ENCODE measurements at places on chromosomes 7 and 10.

- DNase-seq, result peak; percentile 86
Observed at GRCh38 chr7:105677817-105678573, 96.7 kb upstream of the EFCAB10 start.

DNA sequence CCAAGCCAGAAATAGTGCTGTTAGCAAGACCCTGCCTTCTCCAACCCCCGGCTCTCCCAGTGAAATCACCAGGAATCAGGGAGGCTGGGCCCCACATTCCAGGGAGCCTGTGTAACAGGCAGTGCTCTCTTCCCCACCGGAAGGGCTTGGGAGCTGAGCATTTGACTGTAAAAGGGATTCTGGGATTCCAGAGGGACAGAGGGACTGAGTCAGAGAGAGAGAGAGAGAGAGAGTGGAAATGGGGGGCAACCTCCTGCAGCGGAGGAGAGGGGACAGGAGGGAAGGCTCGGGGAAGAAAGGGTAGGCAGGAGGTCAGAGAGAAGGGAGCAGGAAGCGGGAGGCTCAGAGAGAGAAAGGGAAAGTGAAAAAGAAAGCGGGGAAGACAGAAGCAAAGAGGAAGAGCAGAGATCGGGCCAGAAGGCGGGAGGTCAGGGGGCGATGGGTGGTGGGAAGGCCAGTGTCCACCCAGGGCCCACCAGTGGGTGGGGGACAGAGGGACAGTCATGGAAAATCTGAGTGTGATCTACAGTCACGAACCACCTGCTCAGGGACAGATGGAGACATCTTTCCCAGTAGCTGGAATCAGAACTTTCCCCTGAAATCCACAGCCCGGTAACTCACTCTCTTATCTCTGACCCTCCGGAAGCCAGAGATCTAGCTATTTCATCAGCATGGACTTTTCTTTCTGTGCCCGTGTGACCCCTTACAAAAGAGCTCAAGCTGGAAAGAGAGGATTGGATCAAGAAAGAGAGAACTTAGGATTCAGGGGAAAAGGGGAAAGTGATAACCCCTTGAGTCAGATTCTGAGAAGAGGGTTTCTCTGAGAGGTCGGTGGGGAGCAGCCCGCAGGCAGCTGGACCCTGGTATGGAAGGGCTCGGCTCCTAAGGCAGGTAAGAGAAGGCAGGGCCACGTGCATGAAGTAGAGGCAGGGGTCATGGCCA is 4.6 kb upstream of the SERPINE1 start:
- DNase-seq, result no peak

DNA sequence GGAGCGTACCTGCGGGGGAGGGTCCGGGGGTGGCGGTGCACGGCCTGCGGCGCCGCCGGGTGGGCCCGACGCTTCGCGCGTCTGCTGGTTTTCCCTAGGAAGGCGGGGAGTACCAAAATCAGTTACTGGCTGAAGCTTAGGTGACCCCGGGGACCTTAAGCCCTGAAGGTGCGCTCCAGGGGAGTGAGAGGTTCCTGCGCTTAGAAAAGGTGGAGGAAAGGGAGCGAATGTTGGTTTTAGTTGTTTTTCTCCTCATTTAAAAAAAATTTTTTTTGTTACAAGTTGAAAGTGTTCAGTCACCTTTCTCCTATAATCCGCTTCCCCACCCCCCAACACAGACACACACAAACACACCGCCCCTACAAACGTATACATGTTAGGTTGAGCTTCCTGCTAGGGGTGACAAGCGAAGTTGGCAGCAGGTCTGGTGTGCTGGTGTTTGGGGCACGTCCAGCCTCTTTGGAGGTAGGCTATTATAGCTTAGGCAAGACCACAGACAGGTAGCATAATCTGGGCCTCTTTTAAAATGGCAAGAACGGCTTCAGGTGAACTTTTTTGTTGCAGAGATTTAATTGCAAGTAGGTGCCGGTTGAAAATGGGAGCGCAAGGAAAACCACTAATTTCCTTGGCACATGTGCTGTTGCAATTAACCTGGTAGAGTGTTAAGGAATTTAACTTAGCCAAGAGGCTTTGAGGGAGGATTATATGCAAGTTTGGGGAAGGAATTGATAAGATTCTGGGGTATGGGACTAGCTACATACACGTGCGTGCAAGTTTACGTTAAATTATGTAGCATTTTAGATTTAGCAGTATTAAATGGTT is 945 bp downstream of the ADD3 start:
- peak; percentile 77 for DNase-seq

GRCh38 chr10:98295401-98295811 is 27.4 kb upstream of the LOXL4 start:
- DNase-seq, result no peak

- no peak for DNase-seq
Observed at GRCh38 chr10:68628576-68629127, 68.5 kb downstream of the TET1 start.

DNA sequence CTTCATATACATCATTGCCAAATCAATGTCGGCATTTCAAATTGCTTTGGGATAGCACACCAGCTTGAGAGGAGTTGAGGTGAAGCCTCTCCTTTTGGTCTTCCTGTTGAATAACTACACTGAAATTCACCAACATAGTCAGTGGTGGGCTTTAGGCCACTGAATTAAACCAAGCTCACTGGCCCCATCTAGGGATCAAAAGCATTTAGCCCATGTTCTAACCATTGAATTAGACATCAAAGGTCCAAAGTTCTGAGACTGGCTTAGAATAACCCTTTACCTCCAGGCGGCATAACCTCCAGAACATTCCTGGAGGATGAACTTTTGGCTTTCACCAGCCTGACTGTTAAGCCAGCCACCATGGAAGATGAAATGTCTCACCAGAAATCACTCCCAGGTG is 54.6 kb downstream of the BPGM start:
- DNase-seq, result no peak

GRCh38 chr10:50480054-50481007 is 143.4 kb downstream of the SGMS1 start:
- DNase-seq, result no peak

DNA sequence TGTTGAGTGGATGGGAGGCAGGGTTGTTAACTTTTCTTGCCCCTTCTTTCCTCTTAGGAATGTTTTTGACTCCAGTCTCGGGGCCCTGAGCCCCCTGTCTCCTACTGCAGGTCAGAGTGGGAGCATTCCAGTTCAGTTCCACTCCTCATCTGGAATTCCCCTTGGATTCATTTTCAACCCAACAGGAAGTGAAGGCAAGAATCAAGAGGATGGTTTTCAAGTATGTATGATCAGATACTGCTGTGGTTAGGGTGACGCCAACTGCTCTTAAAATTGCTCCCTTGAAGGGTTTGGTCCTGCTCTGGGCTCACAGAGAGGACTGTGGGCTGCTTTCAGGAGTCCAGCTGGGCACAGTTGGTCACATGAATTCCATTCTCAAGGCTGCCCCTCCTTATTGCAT is 22.0 kb downstream of the VWA2 start:
- peak; percentile 50 for DNase-seq

- no peak for DNase-seq
Observed at GRCh38 chr7:28607855-28608193, 195.5 kb downstream of the CREB5 start.

GRCh38 chr10:43570971-43571370 is 3.4 kb downstream of the ZNF239 start:
- no peak for DNase-seq

- DNase-seq, result no peak
Observed at GRCh38 chr7:87505122-87505521, 29.6 kb upstream of the ABCB4 start.

DNA sequence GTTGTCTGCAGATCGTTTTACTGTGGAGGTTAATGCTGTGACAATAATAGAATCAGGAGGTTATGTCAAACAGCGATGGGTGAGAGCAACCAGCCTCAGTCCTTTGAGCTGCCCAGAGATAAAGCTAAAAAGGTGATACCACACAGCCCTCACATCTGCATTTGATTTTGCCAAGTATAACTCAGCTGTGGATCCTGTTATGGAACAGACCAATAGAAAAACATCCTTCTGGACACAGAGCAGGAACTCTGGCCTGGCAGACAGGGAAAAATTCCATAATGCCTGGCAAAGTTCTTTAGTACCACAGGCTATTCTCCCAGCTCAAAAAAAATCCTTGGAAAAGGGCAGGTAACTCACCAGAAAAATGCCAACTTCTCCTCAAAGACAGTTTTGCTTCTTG is 87.1 kb upstream of the PDLIM1 start:
- no peak for DNase-seq

DNA sequence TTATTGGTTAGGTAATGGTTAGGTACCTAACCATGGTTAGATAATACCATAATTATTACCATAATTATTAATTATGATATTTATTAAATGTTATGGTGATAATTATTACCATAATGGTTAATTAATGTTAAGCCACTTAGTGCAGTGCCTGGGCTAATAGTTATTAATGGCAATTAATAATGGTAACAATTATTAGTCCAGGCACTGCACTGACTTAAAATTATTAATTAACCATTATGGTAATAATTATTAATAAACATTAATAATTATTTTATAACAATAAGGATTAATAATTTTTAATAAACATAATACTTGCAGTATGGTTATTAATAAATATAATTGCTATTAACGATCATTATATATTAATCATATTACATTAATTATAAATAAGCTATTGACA is 604.0 kb downstream of the CALN1 start:
- DNase-seq, result no peak

DNA sequence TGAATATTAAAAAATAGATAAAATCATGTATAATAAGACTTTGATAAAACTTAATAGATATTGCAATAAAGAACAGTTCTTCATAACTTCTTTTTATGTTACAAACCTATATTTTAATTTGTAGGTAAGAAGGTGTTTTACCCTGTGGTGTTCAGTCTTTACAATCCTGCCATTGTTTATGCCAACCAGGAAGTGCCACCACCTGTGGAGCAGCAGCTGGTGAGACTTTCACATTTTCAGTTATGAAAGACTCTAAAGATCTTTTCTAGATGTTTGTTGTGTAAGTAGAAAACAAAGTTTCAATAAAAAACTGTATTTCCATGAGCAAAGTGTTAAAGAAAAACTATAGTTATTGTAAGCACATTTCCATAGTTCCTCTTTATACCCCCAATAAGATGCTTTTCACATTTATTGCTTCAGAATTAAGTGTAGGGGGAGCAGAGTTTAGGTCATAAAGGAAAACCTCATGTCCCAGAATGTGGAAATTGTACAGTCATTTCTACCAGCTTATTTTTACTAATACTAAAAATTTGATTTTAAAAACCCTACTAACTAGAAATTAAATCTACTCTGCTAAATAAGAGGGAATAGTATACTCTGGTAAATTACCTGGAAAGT is 28.7 kb downstream of the CSGALNACT2 start:
- no peak for DNase-seq

GRCh38 chr7:145219461-145219860 is 383.6 kb upstream of the TPK1 start:
- no peak for DNase-seq

DNA sequence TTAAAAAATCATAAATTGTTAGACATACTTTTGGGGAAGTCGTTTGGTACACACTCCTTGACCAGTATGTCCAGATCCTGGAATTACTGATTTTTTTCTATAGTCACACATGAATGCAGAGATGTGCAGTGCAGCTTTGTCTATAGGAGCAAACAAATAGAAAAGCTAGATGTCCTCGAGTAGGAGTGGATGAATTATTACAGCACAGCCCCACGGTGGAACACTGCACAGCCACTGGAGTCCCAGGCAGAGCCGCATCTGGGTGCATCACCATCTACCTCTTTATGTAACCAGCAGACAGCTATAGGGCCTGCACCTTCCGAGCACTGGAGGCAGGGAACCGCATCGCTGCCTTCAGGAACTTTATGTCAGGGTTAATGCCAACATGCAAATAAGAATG is 17.0 kb upstream of the RET start:
- DNase-seq, result no peak

DNA sequence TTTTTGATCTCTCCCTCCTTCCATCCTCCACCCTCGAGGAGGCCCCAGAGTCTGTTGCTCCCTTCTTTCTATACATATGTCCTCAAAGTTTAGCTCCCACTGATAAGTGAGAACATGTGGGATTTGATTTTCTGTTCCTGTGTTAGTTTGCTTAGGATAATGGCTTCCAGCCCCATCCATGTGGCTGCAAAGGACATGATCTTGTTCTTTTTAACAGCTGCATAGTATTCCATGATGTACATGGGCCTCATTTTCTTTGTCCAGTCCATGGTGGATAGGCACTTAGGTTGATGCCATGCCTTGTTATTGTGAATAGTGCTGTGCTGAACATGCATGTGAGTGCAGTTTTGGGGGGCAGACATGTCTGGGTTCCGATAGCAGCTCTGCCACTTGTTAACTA is 51.4 kb downstream of the GATA3 start:
- DNase-seq, result no peak

GRCh38 chr10:24623383-24623782 is 100.3 kb downstream of the ARHGAP21 start:
- no peak for DNase-seq

GRCh38 chr7:25758559-25758958 is 393.4 kb upstream of the NFE2L3 start:
- no peak for DNase-seq

DNA sequence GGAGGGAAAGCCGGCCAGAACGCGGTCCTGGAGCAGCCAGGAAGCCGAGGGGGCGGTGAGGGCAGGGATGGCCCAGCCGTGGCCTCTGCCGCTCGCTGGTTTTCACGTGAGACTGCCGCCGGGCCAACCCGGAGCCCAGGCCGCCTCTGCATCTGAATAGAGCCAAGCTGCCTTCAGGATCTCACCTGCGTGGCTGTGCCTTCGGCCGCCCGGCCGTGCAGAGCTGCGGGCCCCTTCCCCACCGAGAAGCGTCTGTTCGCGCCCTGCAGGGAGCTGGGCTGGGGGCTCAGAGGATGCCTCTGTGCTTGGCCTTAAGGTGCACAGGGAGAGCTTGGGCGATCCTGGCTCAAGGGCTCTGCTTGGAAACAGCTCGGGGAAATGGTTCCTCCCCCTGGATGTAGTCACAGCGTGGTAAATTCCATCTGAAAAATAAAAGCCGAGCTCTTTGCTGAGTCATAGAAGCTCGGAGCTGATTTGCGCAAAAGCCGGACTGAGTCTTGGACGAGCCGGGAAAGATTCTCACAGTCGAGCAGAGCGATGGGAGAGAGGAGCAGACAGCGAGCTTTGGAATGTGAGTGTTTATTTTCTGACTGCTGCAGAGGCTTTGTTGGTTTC is at the start of gene JAKMIP3:
Gene JAKMIP3, plus strand, starts transcription at position 456 of the 615 bp plus-strand sequence. CDS start 38,863 bp downstream, outside the sequence.
- DNase-seq, result no peak

- no peak for DNase-seq
Observed at GRCh38 chr7:38656968-38657367, 25.8 kb upstream of the AMPH start.

GRCh38 chr10:124677293-124677699 is 66.9 kb downstream of the FAM53B start:
- no peak for DNase-seq

- no peak for DNase-seq
Observed at GRCh38 chr7:37342176-37342687, 106.4 kb downstream of the ELMO1 start.

DNA sequence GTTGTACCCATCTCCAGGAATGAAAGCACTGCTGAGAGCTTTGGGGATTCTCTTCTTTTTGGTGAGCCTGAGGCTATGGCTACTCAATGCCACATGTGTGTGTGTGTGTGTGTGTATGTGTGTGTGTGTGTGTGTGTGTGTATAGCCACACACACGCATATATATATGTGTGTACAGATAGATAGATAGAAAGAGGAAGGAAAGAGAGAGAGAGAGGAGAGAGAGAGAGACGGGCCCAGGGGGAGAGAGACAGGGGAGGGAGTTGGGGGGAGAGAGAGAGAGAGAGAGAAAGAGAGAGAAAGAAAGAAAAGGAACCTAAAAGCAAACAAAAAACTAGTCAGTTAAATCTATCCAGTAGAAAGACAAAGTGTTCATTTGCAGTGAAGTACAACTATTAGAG is 8.3 kb downstream of the SLC13A4 start:
- DNase-seq, result no peak

All from activated effector memory CD4-positive, alpha-beta T cell treated with anti-CD3 and anti-CD28 coated beads, Interleukin-2, amount 50 U/mL, for 16 hours (primary cell).